Activated CD4-positive, alpha-beta T cell treated with anti-CD3 and anti-CD28 coated beads for 48 hours (primary cell): ENCODE measurements at places on chromosomes 3 and 15.

GRCh38 chr3:171777596-171777995, 32.7 kb downstream of the PLD1 start:
- DNase-seq = no peak

DNA sequence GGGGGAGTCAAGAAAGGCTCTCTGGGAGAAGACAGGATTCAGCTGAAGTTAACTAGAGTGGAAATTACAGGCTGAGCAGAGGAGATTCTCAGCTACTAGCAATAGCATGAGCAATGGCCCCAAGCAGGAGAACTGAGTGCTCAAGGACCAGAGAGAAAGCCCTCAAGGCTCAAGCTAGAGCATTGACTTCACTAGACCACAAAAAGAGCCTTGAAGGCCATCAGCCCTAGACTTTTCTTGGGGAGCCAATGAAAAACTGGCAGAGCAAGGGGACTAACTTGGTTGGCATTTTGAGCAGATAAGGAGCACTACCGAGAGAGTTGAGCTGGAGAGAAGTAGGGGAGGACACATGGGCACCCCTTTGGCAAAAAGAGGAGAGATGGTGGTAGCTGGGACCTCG, 277.6 kb downstream of the FEZF2 start:
- DNase-seq = no peak

DNA sequence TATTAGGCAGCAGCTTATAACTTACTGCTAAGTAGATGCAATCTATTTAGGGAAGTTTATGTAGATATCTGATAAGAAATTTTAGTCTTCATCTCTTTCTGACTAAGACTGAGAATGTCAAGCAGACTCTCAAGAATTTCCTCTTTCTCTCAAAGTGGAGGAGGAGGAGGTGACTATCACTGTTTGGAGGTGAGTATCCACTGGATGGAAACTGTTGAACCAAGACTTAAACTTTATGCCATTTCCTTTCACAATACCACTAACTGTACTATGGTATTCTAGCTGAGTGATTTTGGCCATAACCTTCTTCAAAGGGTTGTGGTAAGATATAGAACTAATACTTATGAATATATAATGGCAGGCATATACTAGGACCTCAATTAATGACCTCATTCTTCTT, 64.6 kb downstream of the TPRG1 start:
- DNase-seq = no peak

GRCh38 chr3:46844397-46844796, 18.8 kb downstream of the MYL3 start:
- peak; percentile 4 for DNase-seq

DNA sequence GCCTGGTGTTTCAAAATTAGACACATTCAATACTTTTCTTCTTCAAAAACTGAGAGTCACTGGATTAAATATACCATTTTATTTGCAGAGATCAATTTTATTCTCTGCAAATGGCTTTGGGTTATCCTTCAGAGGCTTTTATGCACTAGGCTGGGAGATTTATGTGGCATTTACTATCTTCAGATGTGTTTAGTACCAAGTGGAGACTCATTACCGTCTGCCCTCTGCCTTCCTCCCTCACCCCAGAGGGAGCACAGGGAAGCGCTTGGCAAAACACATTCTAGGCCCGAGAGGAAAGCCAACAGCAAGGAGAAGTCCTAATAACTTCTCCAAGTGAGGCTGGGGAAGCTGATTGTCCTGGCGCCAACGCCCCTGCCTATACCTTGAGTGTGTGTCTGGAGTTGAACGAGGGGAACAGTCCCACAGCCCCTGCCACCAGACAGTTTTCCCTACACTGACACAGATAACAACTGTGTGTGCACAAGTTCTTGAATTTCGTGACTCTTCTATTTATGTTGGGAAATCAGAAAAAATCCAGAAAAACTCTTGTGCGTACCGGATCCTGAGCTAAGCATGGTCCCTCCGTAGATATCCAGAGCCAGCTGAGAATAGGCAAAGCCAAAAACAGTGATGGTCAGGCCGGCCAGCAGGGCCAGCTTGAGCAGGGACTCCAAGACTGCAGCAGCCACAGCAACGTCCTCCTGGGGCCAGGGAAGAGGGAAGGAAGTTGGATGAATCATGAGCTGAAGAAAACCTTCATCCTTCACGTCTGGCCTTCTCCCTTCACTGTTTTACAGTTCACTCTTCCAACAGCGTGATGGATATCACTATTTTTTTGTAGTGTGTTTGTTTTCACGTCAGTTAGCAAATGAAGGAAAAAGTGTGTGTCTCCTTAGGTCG, 26.6 kb downstream of the RFT1 start:
- no peak for DNase-seq

- DNase-seq = no peak
Observed at GRCh38 chr3:173249457-173249856, 108.4 kb upstream of the SPATA16 start.

DNA sequence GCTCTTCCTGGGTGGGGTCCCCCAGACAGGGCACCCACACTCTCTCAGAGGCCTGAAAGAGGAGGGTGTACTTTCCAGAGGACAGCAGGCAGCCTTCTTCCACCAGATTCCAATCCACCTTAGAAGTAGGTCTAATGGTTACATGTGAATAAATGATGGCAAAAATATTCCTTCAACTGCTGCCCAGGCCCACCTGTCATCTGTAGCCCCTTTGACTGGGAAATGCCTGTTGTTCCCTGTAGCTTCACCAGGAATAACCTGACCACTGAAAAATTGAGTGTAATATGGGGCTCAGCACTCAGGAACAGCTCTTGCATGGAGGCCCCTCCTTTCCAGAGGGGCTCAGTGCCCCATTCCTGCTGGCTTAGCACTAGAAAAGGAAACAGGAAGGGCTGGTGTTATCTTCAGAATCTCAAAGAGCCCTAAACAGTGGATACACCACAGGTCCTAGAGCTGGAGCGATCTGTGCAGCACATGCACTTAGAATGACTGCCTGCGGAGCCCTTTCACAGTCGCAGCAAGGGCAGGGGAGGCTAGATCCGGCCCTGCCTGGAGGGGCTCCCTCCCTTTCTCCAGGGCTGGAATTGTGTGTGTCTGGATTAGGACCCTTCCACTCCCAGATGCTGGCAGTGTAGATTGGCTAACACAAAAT, 32.1 kb downstream of the SLC22A14 start:
- no peak for DNase-seq

DNA sequence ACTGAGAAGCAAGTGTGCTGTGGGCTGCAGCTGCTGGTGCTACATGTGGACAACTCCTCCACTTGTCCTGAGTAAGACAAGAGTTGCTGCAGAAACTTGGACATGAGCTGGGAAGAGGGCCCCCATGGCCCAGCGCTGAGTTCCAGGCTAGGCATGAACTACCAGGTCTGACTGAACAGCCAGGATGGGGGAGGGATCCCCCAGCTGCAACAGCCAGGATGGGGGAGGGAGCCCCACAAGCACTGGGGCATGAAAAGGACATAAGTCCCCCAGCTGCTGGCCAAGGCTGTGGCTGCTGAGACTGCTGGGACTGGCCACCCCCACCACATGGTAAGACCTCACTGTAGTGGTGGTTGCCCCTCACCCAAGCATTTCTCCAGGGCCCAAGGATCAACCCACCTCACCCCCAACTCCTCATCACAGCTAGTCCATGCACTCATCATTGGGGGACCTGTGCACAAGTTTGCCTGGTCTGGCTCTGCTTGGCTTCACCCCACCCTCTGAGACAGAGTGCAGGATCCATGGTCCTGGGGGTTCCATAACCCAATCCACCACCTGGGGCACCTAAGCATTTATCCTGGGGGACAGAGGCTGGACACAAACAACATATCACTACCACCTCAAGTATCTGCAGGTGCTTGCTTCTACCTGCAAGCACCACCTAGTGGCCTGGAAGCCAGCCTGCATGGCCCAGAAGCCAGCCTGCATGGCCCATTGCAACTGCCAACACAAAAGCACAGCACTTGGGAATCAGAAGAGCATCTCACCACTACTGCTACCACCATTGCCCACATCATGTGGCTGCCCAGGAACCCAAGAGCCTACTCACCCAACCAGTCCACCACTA, 84.5 kb upstream of the STT3B start:
- peak; percentile 50 for DNase-seq

- no peak for DNase-seq
Observed at GRCh38 chr3:58626841-58627569, 39.6 kb downstream of the FAM3D start.

DNA sequence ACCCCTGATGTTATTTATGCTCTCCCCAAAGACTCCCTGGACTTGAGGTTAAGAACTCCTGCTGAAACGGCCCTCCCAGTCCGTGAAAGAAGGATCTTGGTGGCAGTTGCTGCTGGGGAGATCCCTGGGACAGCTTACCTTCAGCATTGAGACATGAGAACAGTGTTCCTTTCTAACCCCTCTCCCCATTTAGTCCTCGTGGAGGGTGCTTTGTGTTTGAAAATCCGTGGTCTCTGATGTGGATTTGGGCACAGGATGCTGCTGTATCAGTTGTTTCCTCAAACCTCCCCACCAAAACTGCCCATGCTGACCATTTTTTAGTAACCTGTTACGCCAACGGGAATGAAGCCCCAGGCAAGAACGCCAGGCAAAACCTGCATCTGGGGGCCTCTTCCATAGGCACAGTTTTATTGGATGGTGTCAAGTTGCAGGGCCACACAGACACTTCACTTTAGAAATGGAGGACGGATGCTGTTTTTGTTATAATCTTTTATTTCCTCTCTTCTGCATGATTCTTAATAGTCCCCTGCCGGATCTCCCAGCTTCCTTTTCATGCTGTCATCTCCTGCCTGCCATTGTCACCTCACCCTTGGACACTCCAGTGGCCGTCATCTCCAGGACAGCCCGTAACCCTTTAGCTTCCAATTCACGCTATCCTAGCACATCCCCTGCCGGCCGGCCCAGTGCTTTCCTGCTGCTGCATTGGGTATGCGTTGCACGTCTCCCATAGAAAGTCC, 31.7 kb upstream of the CEMIP start:
- DNase-seq = no peak

DNA sequence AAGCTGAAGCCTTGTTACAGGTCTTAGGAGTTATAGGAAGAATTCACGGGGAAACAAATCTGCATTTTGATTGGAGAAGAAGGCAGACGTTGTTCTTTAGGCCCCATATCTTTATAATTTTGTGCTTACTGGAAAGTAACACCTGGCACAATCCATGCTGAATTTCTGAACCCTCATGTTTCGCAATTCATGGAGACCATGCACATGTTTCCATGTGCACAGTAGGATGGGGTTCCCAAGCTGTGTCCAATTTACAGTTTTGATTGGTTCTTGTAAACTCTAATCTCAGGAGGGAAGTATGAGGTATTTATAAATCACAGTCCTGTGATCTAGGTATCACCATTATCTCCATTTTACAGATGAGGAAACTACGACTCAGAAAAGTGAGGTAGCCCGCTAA, 7.8 kb upstream of the SCAANT1 start:
- no peak for DNase-seq

DNA sequence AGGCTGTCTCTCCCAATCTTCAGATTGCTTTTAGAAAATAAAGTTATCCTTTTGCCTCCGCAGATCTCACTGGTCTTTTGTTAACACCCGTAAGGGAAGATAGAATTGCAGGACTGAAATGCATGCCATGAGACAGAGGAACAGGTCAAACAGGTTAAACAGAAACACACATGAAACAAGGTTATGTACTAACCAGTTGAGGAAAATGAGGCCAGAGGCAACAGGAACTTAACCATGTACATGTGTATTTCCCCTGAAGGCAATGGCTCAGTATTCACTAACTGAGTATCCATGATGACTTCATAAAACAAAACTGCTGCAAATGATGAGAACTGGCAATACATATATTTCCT, 169.1 kb upstream of the NSMCE3 start:
- no peak for DNase-seq

GRCh38 chr3:87855616-87856015, 203.2 kb downstream of the CGGBP1 start:
- no peak for DNase-seq

DNA sequence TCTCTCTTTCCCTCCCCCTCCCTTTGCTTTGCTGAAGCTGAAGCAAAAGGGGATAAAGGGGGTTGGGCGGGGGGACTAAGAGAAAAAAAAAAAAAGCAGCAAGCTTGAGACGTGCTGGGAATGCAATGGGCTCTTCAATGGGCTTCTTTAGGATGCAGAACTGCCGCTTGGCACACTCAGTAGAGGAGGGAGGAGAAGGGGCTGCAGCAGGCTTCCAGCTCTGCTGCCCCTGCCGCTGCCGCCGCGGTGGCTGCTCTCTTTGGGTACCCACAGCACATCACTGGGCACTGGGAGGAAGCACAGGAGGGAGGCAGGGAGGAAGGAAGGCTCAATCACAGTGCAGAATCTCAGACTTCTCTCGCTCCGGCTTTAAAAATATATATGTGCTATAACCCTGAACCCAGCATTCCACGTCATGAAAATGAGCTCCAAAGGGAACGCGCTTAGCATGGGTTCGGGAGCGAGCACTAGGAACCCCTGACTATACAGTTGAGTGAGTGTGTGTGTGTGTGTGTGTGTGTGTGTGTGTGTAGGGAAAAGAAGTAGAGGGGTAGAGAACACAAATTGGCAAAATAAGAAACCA, 3.5 kb downstream of the SLITRK3 start:
- DNase-seq = no peak

DNA sequence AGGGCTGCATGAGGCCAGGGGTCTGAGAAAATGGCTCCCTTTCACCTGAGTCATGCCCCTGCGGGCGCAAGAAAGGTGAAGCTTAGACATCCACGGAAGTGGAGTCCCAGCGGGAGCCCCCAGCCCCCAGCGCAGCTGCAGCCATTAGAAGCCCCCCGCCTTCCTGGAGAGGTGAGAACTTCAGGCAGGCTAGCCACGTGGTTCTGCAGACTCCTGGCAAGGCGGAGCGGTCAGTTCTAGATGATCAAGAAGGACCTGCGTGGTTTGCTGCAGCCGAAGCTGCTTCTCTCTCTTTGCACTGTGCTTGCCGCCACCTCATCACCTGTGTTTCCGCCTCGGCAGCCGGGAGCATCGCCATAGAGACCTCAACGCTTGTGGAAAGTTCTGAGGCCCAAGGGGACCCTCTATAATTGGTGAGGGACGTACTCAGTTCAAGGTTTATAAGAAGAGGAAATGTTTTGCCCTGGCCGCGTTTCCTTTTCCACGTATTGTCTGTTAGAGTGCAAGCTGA, 15.8 kb upstream of the KCNMB3 start:
- no peak for DNase-seq

DNA sequence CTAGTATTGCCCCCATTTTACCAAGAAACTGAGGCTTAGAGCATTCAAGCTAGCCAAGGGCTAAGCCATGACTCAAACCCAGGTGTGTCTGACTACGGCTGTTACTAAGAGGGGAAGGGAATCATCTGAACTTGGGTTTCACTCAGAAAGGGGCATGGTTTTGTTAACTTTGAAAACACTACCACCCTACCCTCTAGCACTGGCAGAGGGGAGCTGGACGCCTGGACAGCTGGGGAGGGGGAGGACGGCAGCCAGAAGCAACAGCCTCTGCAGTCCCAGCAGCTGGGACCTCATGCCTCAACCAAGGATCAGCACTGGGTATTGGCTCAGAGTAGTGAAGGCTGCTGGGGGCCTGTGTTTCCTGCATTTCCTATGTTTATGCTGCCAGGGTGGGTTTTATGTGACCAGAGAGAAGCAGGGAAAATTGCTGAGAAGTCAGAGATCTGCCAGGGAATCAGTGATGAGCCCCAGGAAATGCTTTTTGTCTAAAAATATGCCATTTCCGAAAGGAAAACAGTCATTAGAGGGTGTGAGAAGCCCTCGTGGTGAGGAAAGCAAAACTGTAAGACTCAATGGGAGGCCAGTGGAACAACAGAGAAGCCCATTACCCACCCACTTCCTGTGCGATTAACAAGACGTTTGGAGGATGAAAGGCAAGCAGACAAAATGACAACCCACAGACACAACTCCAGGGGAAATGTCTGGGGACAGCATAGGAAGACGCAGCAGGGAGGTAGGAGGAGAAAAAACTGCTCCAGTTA, 41.2 kb downstream of the LIPC start:
- peak; percentile 54 for DNase-seq

GRCh38 chr3:177107461-177108239, 89.6 kb downstream of the TBL1XR1 start:
- DNase-seq = no peak

- DNase-seq = no peak
Observed at GRCh38 chr15:76903251-76903681, 1.9 kb downstream of the SCAPER start.
